ENCODE measurements at places on chromosomes 2 and 18.
A peak's percentile ranks its signal among the peaks of the same experiment; 100 is the strongest.

- peak; percentile 65 for DNase-seq
Observed at GRCh38 chr2:9739531-9739964, 103.7 kb upstream of the TAF1B start.

DNA sequence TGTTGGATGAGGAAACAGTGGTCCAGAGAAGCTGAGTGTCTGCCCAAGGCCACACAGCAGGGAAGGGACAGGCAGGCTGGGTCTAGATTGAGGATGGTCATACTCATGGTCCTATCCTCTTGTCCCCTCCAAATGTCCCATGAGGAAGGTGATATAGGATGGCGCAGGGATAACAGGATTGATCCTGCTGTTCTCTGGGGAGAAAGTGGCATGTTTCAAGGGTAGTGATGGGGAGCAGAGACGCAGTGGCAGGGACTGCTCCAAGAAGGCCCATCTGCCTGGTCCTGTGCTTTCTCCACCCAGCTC is 24.6 kb downstream of the HS1BP3 start:
- DNase-seq: no peak

GRCh38 chr2:23480957-23481797 is 96.2 kb downstream of the KLHL29 start:
- DNase-seq: no peak

- DNase-seq: peak; percentile 11
Observed at GRCh38 chr18:43571078-43571689, 293.9 kb upstream of the SYT4 start.

DNA sequence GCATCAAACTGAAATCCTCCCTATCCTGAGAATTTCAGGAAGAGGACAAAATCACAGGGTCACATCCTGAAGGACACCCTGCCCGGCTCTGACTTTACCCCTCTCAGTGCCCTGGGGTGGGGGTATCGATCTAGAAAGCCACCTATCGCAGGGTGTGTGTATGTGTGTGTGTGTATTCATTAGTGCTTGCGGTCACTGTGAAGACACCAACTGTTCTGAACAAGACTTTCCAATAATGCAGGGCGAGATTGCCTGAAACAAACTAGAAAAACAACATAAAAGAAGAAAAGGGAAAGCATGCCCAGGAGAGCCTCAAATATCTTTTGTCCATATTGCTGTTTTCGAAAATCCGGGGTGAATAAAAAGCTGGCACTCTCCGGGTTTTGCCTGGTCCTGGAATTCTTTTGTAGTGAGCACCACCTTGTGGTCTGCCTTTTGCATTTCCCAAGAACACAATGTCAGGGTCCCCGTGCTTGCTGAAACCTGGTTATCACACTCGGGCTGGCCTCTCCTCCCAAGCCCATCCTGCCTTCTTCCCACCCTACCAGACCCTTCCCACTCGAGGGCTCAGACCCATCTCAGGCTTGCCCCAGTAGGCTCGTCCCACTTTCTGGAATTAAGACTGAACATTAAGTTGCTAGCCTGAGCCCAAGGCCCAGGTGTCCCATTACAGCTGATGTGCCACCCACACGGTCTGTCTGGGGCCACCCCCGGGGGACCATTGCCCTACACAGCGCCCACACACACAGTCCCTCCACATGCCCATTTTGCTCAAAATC is 25.0 kb upstream of the COPS8 start:
- peak; percentile 28 for DNase-seq

DNA sequence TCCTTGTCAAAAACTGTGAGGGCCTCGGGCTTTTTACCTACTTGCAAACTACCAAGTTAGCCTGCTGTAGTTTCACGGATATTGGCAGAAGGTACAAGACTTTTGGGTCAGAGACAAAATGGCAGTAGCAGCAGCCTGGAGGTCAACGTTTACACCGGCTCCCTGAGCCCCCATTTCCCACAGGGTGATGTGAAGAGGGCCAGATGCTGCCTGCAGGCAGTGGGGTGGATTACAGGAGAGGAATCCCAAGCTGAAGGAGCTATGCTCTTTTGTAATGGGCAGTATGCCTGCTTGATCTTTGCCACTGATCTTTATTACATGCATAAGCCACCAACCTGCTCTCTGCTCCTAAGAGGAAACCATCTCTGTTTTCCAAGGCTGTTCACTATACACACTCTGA is 29.5 kb upstream of the SP5 start:
- DNase-seq: no peak

All from left colon (tissue), 2 donors.